ENCODE measurements at places on chromosomes 12 and 14. TPM values are rescaled to one million over a fixed set of nuclear protein-coding genes. Genes with fewer than 3 reads are reported as not detected.

The NGB gene
- not detected for polyA plus RNA-seq

- peaks cover 18% of the 10 kb centered on the region for H3K4me1 ChIP-seq
- no peaks in the 10 kb centered on the region for H3K27me3 ChIP-seq
- H3K4me3 ChIP-seq, result peak within 1 kb of the TSS; percentile 71
- no peaks in the 10 kb centered on the region for H3K36me3 ChIP-seq
- DNase-seq, result peak; percentile 51
- H3K27ac ChIP-seq, result peak within 1 kb of the TSS; percentile 71
Observed at GRCh38 chr14:58637391-58638230, at the start of gene DACT1. TSS of gene DACT1 (plus strand) at chr14:58637962. CDS start at chr14:58638203, 241 bp downstream.

DNA sequence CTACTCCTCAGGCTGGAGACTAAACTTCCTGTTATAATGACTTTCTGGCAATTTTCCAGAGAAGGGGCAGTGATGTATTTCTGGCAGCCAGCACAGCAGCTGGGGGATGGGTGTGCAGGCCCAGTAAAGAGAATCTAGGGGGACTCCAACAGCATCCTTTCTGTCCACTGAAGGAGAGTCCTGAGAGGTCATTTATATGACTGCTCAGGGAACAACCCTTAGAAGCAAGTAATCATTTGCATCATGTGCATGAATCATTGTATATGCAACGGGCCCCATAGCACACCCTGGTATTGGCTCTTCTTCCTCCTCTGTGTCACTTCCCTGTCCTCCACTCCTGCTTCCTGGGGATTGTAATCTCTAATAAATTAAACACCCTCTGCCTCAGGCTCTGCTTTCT lies 493.8 kb downstream of the RPS29 start:
- no peaks in the 10 kb centered on the region for H3K4me1 ChIP-seq
- no peaks in the 10 kb centered on the region for H3K36me3 ChIP-seq
- H3K27ac ChIP-seq, result no peak overlapping the region
- H3K27me3 ChIP-seq, result no peaks in the 10 kb centered on the region

GRCh38 chr12:107510211-107510610 lies 175.4 kb upstream of the PWP1 start:
- no peak overlapping the region for H3K4me3 ChIP-seq
- DNase-seq, result no peak
- H3K27ac ChIP-seq, result no peak overlapping the region
- no peaks in the 10 kb centered on the region for H3K27me3 ChIP-seq
- no peaks in the 10 kb centered on the region for H3K36me3 ChIP-seq

The DDX55 gene
- polyA plus RNA-seq, result 14.0 TPM

- no peaks in the 10 kb centered on the region for H3K27me3 ChIP-seq
- DNase-seq, result peak; percentile 98
Observed at GRCh38 chr12:27243804-27244688, at the start of gene STK38L. TSS of gene STK38L (plus strand) at chr12:27244286. CDS start at chr12:27297721, 53,435 bp downstream.

DNA sequence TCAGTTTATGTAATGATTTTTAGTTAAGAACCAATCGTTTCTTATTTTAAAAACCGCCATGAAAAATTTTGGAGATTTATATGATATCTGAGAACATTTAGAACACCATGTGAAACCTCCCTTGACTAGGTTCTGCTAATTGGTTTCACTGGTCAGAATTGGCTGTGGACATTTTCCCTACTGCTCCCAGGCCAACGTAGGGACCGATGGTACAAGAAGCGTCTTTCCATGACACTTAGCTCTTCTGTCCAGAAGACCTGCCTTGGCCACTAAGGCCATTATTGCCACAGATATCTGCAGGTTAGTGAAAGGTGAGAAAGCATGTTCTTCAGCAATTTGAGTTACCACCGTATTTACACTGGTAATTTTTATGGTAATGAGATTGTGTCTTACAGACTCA lies 424.0 kb downstream of the TMEM117 start:
- H3K4me3 ChIP-seq, result no peak overlapping the region
- H3K27ac ChIP-seq, result no peak overlapping the region
- DNase-seq, result no peak
- no peaks in the 10 kb centered on the region for H3K36me3 ChIP-seq

The FLRT2 gene
- polyA plus RNA-seq, result 1.5 TPM

- H3K27me3 ChIP-seq, result no peaks in the 10 kb centered on the region
- peak overlapping the region; percentile 66 for H3K4me3 ChIP-seq
- no peak for DNase-seq
- peaks cover 67% of the 10 kb centered on the region for H3K36me3 ChIP-seq
- H3K27ac ChIP-seq, result peak overlapping the region; percentile 84
- peaks cover 18% of the 10 kb centered on the region for H3K4me1 ChIP-seq
Observed at GRCh38 chr14:23070262-23071129, 13.2 kb upstream of the CDH24 start.

The TMBIM4 gene
- polyA plus RNA-seq, result 96.2 TPM

DNA sequence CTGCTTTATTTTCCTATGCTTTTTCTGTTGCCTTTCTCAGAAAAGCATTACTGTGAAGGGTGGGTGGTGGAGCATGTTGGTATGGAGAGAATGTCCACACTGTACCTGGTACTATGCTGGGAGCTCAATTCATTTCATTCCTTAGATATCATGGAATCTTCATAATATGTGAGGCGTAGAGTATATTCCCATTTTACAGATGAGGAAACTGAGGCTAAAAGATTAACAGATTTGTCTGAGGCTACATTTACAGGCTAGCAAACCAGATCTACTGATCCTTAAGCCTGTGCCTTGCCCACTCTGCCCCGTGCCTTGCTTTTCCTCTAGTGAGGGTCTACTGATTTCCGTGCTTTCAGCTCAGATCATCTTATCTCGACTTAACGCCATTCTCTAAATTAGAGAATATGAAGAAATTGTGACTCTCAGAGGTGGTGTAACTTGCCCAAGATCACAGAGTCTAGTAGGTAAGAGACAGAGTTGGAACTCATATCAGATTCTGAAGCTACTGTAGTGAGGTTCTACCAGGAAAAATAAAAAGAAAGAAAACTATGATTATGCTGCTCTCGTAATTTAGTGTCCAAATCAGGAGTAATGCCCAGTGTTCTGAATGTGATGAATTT lies 5.5 kb downstream of the GLRX5 start:
- H3K36me3 ChIP-seq, result peaks cover 15% of the 10 kb centered on the region
- DNase-seq, result no peak
- no peak overlapping the region for H3K4me3 ChIP-seq

- no peak overlapping the region for H3K4me3 ChIP-seq
- no peak for DNase-seq
- H3K36me3 ChIP-seq, result no peaks in the 10 kb centered on the region
- no peak overlapping the region for H3K27ac ChIP-seq
- no peaks in the 10 kb centered on the region for H3K27me3 ChIP-seq
Observed at GRCh38 chr14:94031883-94032279, 5.7 kb downstream of the OTUB2 start.

GRCh38 chr12:8455727-8456360 lies at the start of gene CLEC6A:
TSS of gene CLEC6A (plus strand) at chr12:8455962. CDS start at chr12:8456112, 150 bp downstream.
- H3K27me3 ChIP-seq, result no peaks in the 10 kb centered on the region
- no peaks in the 10 kb centered on the region for H3K4me1 ChIP-seq
- H3K27ac ChIP-seq, result no peak within 1 kb of the TSS
- H3K36me3 ChIP-seq, result no peaks in the 10 kb centered on the region
- no peak for DNase-seq

DNA sequence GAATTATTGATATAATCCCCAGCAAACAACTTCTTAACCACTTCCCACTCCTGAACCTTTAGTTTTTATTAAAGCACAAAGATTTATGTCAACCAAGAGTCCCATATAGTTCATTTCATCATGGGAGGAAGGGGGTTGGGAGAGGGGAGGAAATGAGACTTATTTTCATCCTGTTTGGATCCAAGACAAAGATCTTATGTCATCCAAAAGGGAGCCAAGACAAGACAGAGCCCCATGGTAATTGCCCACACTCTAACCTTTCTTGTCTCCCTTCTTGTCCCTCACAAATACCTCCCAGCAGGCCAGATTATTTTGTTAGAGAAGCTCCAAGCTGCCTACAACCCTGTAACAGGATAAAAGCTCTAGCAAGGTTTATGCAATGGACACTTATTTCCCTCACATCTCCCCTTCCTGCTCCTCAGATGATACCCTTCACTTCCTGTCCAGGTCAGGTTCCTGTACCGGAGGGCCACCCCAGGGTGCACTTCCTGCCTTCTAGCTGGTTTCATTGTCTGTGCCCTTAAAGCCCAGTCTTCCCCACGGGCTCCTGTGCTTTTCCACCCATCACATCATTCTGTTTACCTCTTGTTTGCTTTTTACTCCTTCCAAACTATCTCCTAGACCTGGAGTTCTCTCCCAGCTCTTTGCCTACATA lies 123.7 kb upstream of the MDM1 start:
- H3K4me1 ChIP-seq, result peaks cover 28% of the 10 kb centered on the region
- H3K27ac ChIP-seq, result peak overlapping the region; percentile 32
- H3K27me3 ChIP-seq, result no peaks in the 10 kb centered on the region
- H3K4me3 ChIP-seq, result no peak overlapping the region
- no peak for DNase-seq

GRCh38 chr14:89540830-89541470 lies 123.9 kb upstream of the FOXN3 start:
- no peaks in the 10 kb centered on the region for H3K36me3 ChIP-seq
- H3K27ac ChIP-seq, result no peak overlapping the region
- no peaks in the 10 kb centered on the region for H3K27me3 ChIP-seq
- no peak overlapping the region for H3K4me3 ChIP-seq
- H3K4me1 ChIP-seq, result no peaks in the 10 kb centered on the region

DNA sequence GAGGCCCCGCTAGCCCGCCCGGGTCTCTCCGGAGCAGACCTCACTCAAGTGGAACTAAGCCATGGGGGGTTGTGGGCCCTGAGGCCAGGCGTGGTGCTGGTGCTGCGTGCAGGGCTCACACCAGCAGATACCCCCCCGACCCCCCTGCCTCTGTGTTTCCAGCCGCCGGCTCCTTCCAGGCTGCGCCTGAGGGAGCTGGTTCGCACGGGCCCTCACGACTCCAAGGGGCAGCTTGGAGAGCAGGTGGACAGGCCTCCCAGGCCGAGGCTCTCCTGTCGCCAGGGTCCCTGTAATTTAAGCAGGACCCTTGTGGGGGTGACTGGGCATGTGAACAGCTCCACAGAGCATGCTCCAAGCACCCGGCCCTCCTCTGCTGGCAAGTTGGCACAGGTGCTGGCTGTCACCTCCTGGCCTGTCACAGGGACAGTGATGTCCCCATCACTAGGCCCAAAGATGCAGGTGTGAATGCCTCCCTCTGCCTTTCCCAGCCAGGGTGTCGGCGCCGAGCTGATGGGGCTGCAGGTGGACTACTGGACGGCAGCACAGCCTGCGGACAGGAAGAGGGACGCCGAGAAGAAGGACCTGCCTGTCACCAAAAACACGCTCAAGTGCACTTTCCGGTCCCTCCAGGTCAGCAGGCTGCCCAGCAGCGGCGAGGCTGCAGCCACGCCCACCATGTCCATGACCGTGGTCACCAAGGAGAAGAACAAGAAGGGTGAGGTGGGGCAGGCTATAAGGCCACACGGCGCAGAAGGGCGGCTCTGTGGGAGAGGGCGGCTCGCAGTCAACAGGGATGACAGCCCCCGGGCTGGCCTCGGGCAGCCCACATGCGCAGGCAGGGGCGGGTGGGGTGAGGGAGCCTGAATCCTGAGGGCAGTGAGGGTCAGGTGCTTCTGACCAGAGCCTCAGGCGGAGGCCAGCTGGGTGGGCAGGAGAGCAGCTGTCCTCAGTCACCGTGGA lies 5.9 kb upstream of the TEX22 start:
- no peak for DNase-seq
- peaks cover 69% of the 10 kb centered on the region for H3K4me1 ChIP-seq
- H3K4me3 ChIP-seq, result no peak overlapping the region
- no peaks in the 10 kb centered on the region for H3K27me3 ChIP-seq
- no peak overlapping the region for H3K27ac ChIP-seq

The KIF5A gene
- 0.07 TPM for polyA plus RNA-seq

The TAS2R9 gene
- not detected for polyA plus RNA-seq

The SDS gene
- not detected for polyA plus RNA-seq

- no peaks in the 10 kb centered on the region for H3K36me3 ChIP-seq
- H3K4me1 ChIP-seq, result no peaks in the 10 kb centered on the region
Observed at GRCh38 chr14:70642303-70643235, 853 bp downstream of the TTC9 start.

GRCh38 chr14:28589792-28590191 lies 176.8 kb upstream of the FOXG1 start:
- no peak overlapping the region for H3K4me3 ChIP-seq
- DNase-seq, result no peak
- no peaks in the 10 kb centered on the region for H3K36me3 ChIP-seq
- H3K4me1 ChIP-seq, result no peaks in the 10 kb centered on the region
- no peaks in the 10 kb centered on the region for H3K27me3 ChIP-seq

The RASAL1 gene
- polyA plus RNA-seq, result not detected

The OR4N5 gene
- polyA plus RNA-seq, result not detected

The BDKRB1 gene
- polyA plus RNA-seq, result 0.09 TPM
